ENCODE measurements at places on chromosomes 1 and 21.
A peak's percentile ranks its signal among the peaks of the same experiment; 100 is the strongest.

- DNase-seq, result no peak
These were observed 2.4 kb upstream of the PIK3R3 start for GRCh38 chr1:46134660-46135331.

- DNase-seq, result no peak
These were observed 122.7 kb downstream of the KCNN3 start for GRCh38 chr1:154747380-154747739.

- DNase-seq, result peak; percentile 48
These were observed 87.9 kb downstream of the PLPP3 start for GRCh38 chr1:56491441-56491840.

DNA sequence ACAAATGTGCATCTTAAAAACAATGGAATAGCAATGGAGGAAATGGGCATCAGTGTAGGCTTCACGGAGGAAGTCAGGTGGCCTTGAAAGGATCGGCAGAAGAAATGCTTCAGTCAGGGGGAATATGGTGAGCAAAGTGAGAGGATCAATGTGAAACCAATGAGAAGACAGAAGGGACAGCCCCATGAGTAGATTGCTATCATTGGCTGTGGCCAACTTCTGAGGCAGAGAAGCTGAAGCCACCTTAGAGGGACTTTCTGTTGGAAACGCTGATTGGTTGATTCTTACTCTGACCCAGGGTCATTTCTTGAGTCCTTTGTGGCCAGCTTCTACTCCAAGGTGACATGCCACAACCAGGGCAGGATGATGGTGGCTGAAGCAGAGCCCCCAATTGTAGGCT, 130.7 kb upstream of the ZNF648 start:
- no peak for DNase-seq

GRCh38 chr1:16152481-16153087, 3.3 kb downstream of the EPHA2 start:
- DNase-seq, result no peak

GRCh38 chr1:7401814-7402547, 369.1 kb upstream of the VAMP3 start:
- no peak for DNase-seq

Measured in lung (tissue), 17 donors.